Natural killer cell treated with Interleukin-12 subunit alpha and Interleukin-12 subunit beta and Interleukin-15 and Interleukin-18, amount 100 ng/mL, for 72 hours (primary cell): ENCODE measurements at places on chromosomes 2 and 18. TPM values are rescaled to one million over a fixed set of nuclear protein-coding genes. Genes with fewer than 3 reads are reported as not detected.

Gene IL18R1
- 135 TPM for total RNA-seq

- no peaks in the 10 kb centered on the region for H3K4me1 ChIP-seq
- no peak overlapping the region for H3K27ac ChIP-seq
- no peak for DNase-seq
- H3K36me3 ChIP-seq, result no peaks in the 10 kb centered on the region
- no peaks in the 10 kb centered on the region for H3K27me3 ChIP-seq
Measured at GRCh38 chr2:240594511-240595380, 8.2 kb downstream of the CAPN10 start.

DNA sequence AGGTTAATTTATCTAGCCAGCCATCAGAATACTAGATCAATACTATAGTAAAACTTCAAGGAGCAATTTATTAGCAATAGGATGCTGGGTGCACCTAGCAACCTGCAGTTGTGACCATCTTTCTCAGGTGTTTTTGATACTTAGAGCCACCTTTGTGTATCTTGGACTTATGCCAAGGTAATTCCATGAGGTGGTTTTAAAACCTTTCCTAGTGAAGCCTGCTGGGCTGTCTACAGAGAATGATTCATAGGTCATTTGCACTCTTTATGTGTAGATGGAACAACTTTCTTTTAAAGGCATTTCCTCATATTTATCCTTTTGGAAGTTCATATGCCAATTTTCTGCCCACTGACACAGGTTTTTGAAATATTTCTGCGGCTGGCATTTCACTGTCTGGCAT is 1030.1 kb upstream of the POU3F3 start:
- DNase-seq, result no peak
- no peaks in the 10 kb centered on the region for H3K4me1 ChIP-seq
- no peaks in the 10 kb centered on the region for H3K27me3 ChIP-seq
- no peak overlapping the region for H3K27ac ChIP-seq
- no peaks in the 10 kb centered on the region for H3K36me3 ChIP-seq

- peak overlapping the region; percentile 96 for H3K27ac ChIP-seq
- H3K36me3 ChIP-seq, result peaks cover 10% of the 10 kb centered on the region
- H3K4me1 ChIP-seq, result peaks cover 77% of the 10 kb centered on the region
- DNase-seq, result peak; percentile 68
Measured at GRCh38 chr2:174634130-174635014, 36.8 kb upstream of the WIPF1 start.

DNA sequence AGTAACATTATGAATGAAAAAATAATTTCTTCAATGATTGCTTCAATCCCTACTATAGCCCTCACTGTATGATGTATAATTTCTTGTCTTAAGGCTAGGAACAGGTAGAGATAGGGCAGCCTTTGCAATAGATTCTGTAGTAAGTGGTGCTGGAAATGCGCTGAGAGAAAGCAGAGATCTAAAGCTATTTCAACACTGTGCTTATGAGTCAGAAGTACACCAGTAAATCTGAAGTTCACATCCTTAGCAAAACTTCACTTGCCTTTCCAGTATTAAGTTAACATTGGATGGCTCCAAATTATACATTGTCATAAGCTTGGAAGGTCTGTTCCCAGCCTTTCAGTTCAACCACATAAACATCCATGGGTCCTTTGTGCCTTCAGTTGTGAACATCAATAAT is 178.2 kb upstream of the EPHA4 start:
- H3K27ac ChIP-seq, result no peak overlapping the region
- DNase-seq, result no peak
- H3K4me3 ChIP-seq, result no peak overlapping the region
- no peaks in the 10 kb centered on the region for H3K36me3 ChIP-seq

Gene KCNK3
- total RNA-seq, result not detected

Gene ALPP
- not detected for total RNA-seq

Gene PRKAG3
- total RNA-seq, result not detected

GRCh38 chr2:41791523-41791922 is 256.3 kb upstream of the PKDCC start:
- H3K36me3 ChIP-seq, result no peaks in the 10 kb centered on the region
- H3K27ac ChIP-seq, result no peak overlapping the region
- no peaks in the 10 kb centered on the region for H3K4me1 ChIP-seq
- no peak for DNase-seq

Gene TMEM17
- 0.28 TPM for total RNA-seq

- no peaks in the 10 kb centered on the region for H3K27me3 ChIP-seq
- H3K36me3 ChIP-seq, result no peaks in the 10 kb centered on the region
- no peaks in the 10 kb centered on the region for H3K4me1 ChIP-seq
Measured at GRCh38 chr18:58391932-58392323, 237.0 kb downstream of the ALPK2 start.

- DNase-seq, result no peak
- H3K36me3 ChIP-seq, result no peaks in the 10 kb centered on the region
- H3K27ac ChIP-seq, result peak overlapping the region; percentile 89
- no peaks in the 10 kb centered on the region for H3K27me3 ChIP-seq
Measured at GRCh38 chr2:10030311-10030736, 13.0 kb upstream of the KLF11 start.

DNA sequence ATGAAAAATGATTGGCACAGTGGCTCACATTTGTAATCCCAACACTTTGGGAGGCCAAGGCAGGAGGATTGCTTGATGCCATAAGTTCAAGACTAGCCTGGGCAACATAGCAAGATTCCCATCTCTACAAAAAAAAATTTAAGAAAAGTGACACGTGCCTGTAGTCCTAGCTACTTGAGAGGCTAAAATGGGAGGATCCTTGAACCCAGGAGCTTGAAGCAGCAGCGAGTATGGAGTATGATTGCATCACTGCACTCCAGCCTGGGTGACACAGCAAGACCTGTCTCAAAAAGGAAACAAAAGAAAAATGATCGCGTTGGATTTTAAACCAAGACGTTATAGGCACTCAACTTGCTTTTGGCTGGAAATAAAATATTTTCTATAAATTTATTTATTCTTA is 37.8 kb upstream of the CREB1 start:
- H3K36me3 ChIP-seq, result no peaks in the 10 kb centered on the region
- no peak for DNase-seq
- no peak overlapping the region for H3K27ac ChIP-seq
- no peak overlapping the region for H3K4me3 ChIP-seq
- H3K27me3 ChIP-seq, result peaks cover 2% of the 10 kb centered on the region

GRCh38 chr2:45435316-45435715 is 175.8 kb downstream of the SRBD1 start:
- no peak overlapping the region for H3K27ac ChIP-seq
- H3K4me3 ChIP-seq, result no peak overlapping the region

Gene EVX2
- not detected for total RNA-seq

Gene ACVR1C
- total RNA-seq, result 1.4 TPM

DNA sequence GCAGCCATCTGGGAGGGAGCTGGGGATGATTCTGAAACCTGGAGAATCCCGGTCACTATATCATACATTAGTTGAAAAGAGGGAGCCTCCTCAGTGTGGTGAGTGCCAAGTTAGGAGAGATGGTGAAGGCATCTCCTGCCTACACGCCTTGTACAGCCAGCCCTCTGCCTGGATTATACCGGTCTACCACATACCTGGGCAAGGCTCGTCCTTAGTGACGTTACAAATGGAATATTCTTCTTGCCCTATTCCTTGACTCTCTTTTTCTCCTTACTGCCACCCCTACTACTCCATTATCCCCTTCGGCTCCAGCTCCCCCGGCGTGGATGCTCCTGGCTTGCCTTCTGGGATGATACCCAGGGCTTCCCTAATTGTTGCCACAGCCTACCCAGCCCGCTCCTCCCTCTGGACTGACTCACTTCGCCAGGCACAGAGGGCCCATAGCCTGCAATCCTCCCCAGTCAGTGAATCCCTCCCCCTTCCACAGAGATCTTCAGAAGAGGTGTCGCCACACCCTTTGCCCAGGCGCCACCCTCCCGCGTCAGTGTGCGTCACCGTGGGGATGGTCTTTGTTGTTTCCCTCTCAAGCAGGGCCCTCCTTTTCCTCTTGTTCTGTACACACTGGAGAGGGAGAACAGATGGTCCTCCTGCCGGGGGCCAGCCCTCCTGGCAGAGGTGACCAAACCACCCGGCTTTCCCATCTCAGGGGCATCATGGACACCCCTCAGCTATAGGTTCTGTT is 115.2 kb upstream of the EPAS1 start:
- H3K36me3 ChIP-seq, result no peaks in the 10 kb centered on the region
- H3K27ac ChIP-seq, result no peak overlapping the region
- DNase-seq, result peak; percentile 49
- peaks cover 31% of the 10 kb centered on the region for H3K4me1 ChIP-seq
- no peaks in the 10 kb centered on the region for H3K27me3 ChIP-seq

Gene HRH4
- 0.53 TPM for total RNA-seq

GRCh38 chr2:37892436-37893114 is 32.5 kb upstream of the RMDN2 start:
- no peaks in the 10 kb centered on the region for H3K36me3 ChIP-seq
- DNase-seq, result no peak
- H3K4me1 ChIP-seq, result peaks cover 26% of the 10 kb centered on the region
- H3K27ac ChIP-seq, result peak overlapping the region; percentile 74
- peaks cover 7% of the 10 kb centered on the region for H3K27me3 ChIP-seq

DNA sequence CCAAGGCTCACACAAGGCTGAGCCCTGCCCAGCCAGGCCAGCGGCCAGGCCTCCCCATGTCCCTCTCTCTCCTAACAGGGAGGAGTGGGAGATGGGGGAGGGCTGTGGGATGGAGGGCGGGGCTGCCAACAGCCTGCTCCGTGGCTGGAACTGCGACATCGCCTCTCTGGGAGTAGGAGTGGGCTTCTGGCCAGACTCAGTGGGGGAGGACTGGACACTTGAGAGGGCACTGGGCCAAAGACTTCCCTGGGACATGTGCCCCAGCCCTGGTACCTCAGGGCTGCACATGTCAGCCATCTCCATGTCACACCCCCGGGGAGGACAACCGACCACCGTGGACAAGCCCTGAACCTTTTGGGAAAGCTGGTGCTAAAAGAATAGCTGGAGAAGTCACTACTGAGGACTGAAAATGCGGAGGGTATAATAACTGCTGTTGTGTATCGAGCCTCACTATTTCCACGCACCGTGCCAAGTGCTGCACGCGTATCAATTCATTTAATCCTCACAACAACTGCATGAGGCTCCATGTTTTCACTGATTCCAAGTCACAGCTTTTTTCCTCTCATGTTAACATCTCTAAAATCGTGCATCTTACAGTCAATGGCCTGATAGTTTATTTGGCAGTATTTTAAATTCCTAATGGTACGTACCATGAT is 127.3 kb downstream of the MSH2 start:
- no peaks in the 10 kb centered on the region for H3K27me3 ChIP-seq
- H3K4me3 ChIP-seq, result no peak overlapping the region
- peak overlapping the region; percentile 9 for H3K27ac ChIP-seq

Gene TCF4
- 6.1 TPM for total RNA-seq

- H3K27ac ChIP-seq, result no peak overlapping the region
- peaks cover 4% of the 10 kb centered on the region for H3K27me3 ChIP-seq
- no peak for DNase-seq
- peaks cover 4% of the 10 kb centered on the region for H3K4me1 ChIP-seq
Measured at GRCh38 chr2:122021941-122022340, 266.5 kb downstream of the TSN start.

- H3K27me3 ChIP-seq, result no peaks in the 10 kb centered on the region
- no peak for DNase-seq
- H3K27ac ChIP-seq, result peak overlapping the region; percentile 44
- no peaks in the 10 kb centered on the region for H3K36me3 ChIP-seq
Measured at GRCh38 chr2:86764661-86765309, 25.9 kb downstream of the CD8A start.

Gene EMILIN1
- total RNA-seq, result 8.7 TPM

GRCh38 chr2:102001767-102002142 is 10.0 kb downstream of the IL1R2 start:
- H3K27ac ChIP-seq, result no peak overlapping the region
- peaks cover 16% of the 10 kb centered on the region for H3K4me1 ChIP-seq
- no peak for DNase-seq
- H3K27me3 ChIP-seq, result peaks cover 34% of the 10 kb centered on the region
- H3K36me3 ChIP-seq, result no peaks in the 10 kb centered on the region

DNA sequence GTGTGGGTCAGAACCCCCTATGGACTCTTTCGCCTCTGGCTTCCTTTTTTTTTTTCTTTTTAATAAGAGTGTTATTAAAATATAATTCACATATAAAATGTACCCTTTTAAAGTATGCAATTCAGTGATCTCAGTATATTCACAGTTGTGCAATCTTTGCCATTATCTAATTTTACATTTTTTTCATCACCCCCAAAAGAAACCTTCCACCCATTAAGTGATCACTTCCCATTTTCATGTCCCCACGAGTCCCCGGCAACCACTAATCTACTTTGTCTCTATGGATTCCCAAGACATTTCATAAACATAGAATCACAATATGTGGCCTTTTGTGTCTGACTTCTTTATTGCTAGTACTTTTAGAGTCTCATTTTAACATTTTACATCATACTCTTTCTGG is 38.7 kb upstream of the ANXA4 start:
- no peak for DNase-seq
- peaks cover 3% of the 10 kb centered on the region for H3K4me1 ChIP-seq
- no peak overlapping the region for H3K27ac ChIP-seq
- H3K4me3 ChIP-seq, result no peak overlapping the region

DNA sequence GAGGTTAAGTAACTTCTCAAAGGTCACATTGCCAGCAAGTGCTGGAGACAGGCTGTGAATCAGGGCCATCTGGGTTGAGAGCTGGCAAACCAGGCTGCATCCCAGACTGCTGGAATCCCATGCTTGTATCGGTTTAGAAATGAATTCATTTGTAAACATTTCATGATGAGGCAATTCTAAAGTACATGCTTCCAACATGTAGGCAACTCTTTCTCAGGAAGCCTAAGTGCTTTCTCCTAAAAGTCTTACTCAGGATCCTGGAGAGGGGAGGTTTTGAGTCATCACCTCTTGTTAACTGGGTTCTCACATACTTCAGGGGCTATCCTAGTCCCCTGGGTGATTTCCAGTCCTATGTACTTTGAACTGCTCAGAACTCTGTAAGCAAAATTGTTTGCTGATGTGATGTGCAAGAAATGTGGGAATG is 416.5 kb downstream of the MEIS1 start:
- H3K27ac ChIP-seq, result no peak overlapping the region
- DNase-seq, result no peak
- no peaks in the 10 kb centered on the region for H3K27me3 ChIP-seq
- no peak overlapping the region for H3K4me3 ChIP-seq
- no peaks in the 10 kb centered on the region for H3K4me1 ChIP-seq

DNA sequence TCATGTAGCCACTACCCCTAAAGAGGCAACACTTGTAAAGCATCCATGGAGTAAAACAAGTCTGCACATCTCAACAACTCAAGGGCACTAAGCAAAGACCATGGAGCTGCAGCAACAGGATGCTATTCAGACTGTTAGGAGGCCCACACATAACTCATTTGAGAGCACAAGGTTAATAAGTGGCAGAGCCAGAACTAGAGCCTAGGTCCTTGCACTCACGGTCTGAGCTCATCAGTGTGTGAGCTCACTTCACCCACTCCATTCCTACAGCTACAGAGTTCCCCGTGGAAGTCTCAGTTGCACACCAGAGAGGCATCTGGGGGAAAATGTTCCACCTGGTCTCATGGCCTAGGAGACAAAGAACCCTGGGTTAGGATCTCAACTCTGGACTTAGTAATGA is 35.0 kb downstream of the TTC32 start:
- no peak overlapping the region for H3K4me3 ChIP-seq
- H3K27me3 ChIP-seq, result peaks cover 4% of the 10 kb centered on the region
- no peaks in the 10 kb centered on the region for H3K36me3 ChIP-seq
- no peak overlapping the region for H3K27ac ChIP-seq
- peaks cover 23% of the 10 kb centered on the region for H3K4me1 ChIP-seq
- peak; percentile 35 for DNase-seq

Gene HAAO
- total RNA-seq, result not detected
